NCI-H1417 (cell line): ENCODE measurements at places on chromosomes 11 and 22.

DNA sequence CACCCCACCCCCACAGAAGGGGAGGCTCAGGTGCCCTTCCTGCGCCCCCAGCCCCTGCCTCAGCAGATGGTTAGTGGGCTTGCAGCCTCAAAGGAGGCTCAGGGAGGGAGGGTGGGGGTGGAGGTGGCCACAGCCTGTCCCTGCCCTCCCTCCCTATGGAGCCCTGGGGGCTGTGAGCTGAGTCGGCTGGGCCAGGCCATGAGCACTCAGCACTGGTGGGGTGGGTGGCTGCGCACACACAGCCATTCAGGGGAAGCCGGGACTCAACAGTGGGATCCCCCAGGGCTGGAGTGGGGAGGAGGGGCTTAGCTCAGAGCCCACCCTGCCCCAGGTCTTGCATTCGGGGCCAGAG is 50.2 kb downstream of the FLRT1 start:
- DNase-seq: no peak

DNA sequence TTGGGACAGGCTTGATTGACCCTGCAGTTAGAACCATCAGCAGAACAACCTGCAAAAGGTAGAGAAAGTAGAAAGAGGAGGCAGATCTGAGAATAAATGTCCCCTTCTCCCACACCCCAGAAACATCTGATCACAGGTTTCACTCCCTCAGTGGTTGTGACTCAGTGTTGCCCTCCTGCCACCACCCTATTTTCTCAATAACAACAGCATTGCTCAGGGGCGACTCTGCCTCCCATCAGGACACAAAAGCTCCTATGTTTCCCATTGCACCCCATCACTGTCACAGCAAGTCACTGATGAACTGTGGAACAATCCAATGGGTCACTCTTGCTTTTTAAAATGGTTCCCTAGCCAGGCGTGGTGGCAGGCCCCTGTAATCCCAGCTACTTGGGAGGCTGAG is 110.2 kb downstream of the RASSF10 start:
- DNase-seq: no peak

GRCh38 chr11:1628506-1629325 is 859 bp upstream of the KRTAP5-5 start:
- DNase-seq: peak; percentile 69

DNA sequence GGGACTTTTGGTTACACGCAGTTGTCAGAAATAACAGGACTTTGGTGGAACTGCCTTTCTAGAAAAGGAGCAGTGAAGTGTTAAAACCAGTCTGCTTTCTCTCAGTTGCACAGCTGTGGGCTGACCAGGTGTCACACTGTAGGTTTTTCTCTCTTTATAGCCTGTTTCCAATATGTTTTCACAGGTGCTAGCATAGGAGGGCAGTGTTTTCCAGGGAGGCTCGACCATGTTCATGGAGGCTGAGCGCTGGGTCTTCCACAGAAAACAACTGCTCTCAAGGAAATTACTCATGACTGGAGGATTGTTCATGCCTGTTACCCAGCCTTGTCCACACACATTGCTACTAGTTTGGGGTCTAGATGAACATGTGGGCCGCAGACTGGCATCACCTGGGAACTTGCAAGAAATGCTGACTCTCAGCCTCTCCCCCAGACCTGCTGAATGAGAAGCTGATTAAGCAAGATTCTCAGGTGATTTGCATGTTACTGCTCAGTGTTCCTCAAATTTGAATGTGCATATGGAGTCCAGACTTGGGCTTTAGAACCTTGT is 157.7 kb downstream of the MAML2 start:
- DNase-seq: no peak

- no peak for DNase-seq
Measured at GRCh38 chr22:27533105-27533745, 268.3 kb downstream of the MN1 start.

GRCh38 chr11:42490506-42490905 is 821.3 kb upstream of the API5 start:
- no peak for DNase-seq

DNA sequence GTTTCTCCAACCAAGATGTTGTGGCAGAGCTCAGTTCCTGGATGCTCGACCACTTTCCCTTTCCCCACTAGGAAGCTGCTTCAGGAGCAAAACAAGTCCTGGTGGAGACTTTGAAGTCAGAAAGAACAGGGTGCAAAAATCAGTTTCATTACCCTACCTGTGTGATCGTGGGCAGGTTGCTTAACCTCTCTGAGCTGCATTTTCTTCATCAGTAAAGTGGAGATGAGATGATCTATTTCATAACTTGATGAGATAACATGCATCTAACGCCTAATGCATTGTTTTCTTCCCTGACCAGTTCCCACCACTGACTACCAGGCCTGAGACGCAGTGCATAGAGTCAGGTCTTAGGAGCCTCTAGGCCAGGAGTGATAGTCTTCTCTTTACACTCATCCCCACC is 470.0 kb downstream of the SOX6 start:
- no peak for DNase-seq

DNA sequence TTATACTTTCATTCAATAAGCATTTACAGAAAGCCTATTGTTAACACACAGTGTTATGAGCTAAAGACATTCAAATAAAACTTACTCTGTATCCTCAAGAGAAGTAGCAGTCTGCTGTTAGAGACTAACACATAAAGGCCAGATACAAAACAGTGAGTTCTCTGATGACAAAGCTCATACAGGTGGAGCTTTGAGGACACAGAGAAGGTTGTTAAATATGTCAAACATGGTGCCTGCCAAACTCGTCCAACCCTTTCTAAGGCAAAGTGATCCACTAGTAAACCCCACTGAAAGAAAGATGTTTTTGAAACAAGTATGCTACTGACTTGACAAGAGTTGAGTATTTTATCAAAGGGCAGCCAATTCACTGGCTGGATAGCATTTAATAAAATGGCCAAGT is 70.1 kb downstream of the C2CD3 start:
- no peak for DNase-seq

- DNase-seq: peak; percentile 99
Measured at GRCh38 chr11:64230171-64230984, at the start of gene DNAJC4. Gene DNAJC4, plus strand, starts transcription at chr11:64230548. Its CDS starts 307 bp downstream, at chr11:64230855.

- no peak for DNase-seq
Measured at GRCh38 chr11:125442946-125443345, 53.1 kb downstream of the FEZ1 start.

DNA sequence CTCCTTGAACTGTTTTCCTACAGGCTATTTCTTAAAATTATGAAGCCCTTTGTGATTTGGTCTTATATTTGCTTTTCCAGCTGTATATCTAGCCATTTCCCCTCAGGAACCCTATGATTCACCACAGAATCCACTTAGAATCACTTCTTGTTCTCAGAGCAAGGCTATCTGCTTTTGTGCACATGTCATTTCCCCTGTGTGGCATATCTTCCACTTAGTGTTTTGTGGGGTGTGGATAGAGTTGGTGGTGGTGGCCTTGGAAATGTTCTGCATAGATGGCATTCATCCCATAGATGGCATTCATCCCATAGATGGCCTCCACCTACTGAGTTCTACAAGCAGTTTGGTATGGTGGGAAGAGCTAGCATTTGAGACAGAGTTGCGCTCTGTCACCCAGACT is 44.7 kb downstream of the SWAP70 start:
- no peak for DNase-seq

- no peak for DNase-seq
Measured at GRCh38 chr22:40648386-40648785, 11.9 kb upstream of the MRTFA start.

- DNase-seq: no peak
Measured at GRCh38 chr11:30545507-30545906, 40.6 kb downstream of the MPPED2 start.

DNA sequence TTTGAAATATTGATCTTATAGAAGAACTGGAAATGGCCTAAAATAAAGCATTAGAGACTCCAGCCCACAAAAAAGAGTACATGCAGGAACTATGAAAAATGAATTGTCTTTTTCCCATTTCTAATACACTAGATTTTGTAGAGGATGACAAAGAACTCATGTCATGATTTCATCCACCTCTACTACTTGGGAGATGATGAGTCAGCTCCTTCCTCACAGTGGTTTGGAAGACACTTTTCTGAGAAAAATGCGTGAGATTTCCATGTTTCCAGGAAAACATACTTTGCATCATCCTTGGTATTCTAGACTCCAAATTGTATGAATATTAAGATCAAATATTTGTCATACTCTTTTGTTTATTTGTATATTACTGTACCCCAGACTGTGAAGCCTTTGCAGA is 500.5 kb downstream of the FAM181B start:
- DNase-seq: no peak

DNA sequence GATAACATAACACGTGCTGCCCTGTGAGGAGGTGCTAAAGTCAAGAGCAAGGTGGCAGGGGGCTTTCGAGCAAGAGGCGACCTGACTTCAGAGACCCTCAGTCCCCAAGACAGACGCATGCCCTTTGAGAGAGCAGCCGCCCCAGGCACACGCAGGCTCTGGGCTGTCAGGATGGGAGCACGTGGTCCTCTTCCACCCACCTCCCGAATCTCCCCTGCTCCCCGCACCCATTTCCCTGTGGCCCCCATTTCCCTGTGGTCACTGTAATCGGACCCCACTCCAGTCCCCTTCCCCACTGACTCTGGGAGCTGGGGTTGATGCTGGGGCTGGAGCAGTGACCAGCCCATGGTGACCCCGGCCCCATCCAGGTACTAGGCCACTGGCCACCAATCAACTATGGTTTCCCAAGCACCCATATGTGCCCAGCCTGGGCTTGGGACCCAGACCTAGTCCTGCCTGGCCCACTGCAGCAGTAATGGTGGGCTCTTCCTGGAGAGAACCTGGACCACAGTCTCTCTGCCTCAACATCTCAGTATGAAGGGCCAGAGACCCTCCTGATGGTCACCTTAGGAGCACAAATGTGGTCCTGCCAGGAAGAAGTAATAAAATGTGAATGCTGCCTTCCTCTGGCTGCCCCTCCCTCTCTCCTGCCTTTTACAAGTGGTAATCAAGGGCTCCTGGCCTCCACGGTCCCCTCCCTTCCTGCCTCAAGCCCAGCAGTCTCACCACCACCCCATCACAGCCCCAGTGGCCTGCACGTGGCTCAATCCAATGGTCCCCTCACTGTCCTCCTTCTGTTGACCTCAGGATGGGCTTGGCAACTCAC is 39.0 kb downstream of the IGLL5 start:
- DNase-seq: no peak

DNA sequence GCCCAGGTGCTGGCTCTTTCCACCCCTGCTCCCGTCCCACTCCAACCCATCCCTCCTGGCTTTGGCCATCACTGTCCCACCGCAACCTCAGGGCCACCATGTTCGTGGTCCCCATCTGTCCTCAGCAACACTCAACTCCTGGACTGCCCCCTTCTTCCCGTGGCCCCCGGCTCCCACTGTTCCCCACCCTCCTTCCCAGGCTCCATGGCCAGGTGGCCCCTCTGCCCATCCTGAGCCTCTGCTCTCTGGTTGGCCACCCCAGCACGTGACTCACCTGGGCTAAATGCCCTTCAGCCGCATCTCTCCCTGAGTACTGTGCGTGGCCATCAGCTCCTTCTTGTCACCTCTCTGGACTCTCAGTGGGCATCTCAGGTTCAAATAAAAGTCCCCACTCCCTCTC is 41.6 kb upstream of the PHF21B start:
- no peak for DNase-seq

DNA sequence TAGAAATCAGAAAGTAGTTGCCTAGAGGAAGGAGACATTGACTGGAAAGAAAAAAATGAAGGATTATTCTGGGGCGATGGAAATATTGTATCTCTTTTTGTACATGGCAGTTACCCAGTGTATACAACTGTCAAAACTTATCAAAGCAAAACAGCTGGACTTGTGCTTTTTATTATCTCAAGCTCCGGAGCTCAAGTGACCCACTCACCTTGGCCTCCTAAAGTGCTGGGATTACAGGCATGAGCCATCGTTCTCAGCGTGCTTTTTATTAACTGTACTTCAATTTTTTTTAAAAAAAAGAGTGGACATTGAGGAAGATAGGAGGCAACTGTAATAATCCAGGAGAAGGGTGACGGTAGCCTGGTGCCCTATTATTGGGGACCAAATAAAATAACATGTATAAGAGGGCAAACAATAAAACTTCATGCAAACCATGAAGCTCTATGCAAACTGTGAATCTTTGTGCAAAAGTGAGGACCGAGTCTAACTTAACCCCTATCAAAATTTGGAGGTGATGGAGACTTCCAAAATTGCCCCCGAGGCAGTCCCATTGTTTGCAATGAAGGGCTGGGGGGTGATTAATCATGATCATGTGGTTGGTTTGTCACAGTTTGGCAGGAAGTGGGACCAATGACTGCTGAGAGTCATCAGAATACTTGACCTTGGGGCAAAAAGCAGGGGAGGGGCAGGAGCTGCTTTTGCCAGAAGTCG is 23.5 kb downstream of the FZD4 start:
- DNase-seq: no peak

DNA sequence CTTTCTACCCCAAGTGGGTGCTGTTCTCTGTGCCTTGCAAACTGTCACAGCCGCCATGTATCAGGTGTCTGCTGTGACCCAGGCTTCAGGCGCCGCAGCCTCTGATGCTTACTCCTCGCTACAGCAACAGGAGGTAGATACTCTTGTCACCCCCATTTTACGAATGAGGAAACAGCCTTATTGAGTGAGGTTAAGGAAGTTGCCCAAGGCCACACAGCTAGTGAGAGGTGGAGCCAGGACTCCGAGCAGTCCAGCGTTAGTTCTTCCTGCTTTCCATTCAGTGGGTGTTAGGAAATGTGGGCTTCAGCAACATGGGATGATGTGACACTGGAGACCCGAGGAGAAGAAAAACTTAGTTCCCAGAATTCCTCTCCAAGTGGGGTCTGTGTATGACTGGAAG is 14.3 kb downstream of the RNF215 start:
- no peak for DNase-seq

- no peak for DNase-seq
Measured at GRCh38 chr11:107864591-107864990, 6.0 kb upstream of the SLC35F2 start.

DNA sequence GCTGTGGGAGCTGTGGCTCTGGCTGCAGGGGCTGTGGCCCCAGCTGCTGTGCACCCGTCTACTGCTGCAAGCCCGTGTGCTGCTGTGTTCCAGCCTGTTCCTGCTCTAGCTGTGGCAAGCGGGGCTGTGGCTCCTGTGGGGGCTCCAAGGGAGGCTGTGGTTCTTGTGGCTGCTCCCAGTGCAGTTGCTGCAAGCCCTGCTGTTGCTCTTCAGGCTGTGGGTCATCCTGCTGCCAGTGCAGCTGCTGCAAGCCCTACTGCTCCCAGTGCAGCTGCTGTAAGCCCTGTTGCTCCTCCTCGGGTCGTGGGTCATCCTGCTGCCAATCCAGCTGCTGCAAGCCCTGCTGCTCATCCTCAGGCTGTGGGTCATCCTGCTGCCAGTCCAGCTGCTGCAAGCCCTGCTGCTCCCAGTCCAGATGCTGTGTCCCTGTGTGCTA is 514 bp downstream of the KRTAP5-9 start:
- DNase-seq: no peak

GRCh38 chr11:8267831-8268529 is 4.3 kb upstream of the LMO1 start:
- peak; percentile 65 for DNase-seq

GRCh38 chr11:64767344-64768299 is 7.8 kb upstream of the PYGM start:
- DNase-seq: no peak

GRCh38 chr11:17511571-17511970 is 32.6 kb downstream of the USH1C start:
- DNase-seq: no peak
